Left ventricle myocardium inferior (tissue), 1 donor: ENCODE measurements at places on chromosomes 3 and 15.
A peak's percentile ranks its signal among the peaks of the same experiment; 100 is the strongest.

- DNase-seq = no peak
Measured at GRCh38 chr3:135175728-135176277, 380.7 kb downstream of the EPHB1 start.

GRCh38 chr3:150970665-150971324 is 1.7 kb downstream of the CLRN1 start:
- DNase-seq = no peak

DNA sequence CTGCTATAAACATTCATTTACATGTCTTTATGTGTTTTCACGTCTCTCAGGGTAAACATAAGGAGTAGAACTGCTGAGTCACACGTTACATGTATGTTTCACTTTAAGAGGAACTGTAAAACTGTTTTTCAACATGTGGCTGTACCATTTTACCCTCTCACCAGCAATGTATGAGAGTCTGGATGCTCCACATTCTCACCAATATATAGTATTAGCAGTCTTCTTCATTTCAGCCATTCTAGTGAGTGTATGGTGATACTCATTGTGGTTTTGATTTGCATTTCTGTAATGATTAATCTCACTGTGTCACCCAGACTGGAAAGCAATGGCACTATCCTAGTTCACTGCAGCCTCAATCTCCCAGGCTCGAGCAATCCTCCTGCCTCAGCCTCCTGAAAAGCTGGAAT is 37.1 kb downstream of the PHC3 start:
- DNase-seq = no peak

GRCh38 chr3:87350367-87351199 is 74.2 kb upstream of the POU1F1 start:
- no peak for DNase-seq

DNA sequence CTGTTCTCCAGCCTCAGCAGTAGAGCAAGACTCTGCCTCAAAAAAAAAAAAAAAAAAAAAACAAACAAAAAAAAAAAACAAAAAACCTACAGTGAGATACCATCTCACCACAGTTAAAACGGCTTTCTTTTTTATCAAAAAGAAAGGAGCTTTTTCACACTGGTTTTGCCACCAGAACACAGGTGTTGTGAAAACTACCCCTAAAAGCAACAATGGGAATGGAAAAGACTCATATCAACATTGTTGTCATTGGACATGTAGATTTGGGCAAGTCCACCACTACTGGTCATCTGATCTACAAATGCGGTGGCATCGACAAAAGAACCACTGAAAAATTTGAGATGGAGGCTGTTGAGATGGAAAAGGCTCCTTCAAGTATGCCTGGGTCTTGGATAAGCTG is 24.8 kb upstream of the SLC25A38 start:
- DNase-seq = no peak

GRCh38 chr15:71337197-71337845 is 222.1 kb downstream of the THSD4 start:
- no peak for DNase-seq

DNA sequence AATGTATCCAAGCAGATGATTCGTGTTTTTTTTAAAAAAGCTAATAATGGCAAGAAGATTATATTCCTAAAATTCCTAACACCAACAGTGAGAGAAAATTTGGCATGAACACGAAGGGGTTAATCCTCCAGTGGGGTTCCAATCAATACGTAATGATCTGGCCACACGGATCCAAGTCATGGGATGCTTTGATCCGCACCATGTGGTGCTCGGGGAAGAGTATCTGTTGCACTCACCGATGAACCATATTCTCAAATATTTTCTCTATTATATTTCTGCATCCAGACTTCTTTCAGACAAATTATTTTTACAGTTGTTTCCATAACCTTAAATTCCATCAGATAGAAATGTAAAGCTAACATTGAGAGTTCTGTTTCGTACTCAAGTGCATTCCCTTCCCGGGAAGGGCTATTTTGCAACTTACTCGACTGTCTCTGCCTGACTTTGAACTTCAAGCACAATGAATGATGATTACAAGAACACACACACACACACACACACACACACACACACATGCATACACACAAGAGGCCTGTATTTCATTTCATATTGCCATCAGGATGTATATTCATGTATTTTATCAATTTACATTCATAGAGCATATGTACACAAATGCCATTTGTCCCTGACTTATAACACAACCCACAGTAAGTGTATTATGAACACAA is 567.2 kb downstream of the FOXP1 start:
- DNase-seq = no peak

GRCh38 chr3:59518283-59519055 is 468.6 kb upstream of the CFAP20DC start:
- no peak for DNase-seq

DNA sequence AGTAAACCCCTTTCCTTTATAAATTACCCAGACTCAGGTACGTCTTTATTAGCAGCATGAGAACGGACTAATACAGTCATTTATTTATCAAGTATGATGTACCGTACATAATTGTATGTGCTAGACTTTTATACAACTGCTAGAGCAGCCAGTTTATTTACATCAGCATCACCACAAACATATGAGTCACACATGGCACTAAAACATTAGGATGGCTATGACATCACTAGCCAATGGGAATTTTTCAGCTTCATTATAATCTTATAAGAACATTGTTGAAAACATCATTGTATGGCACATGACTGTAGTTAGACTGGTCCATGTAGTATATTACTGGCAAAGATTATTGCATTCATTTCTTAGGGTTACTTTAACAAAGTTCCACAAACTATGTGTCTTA is 121.7 kb downstream of the ZMAT3 start:
- no peak for DNase-seq

DNA sequence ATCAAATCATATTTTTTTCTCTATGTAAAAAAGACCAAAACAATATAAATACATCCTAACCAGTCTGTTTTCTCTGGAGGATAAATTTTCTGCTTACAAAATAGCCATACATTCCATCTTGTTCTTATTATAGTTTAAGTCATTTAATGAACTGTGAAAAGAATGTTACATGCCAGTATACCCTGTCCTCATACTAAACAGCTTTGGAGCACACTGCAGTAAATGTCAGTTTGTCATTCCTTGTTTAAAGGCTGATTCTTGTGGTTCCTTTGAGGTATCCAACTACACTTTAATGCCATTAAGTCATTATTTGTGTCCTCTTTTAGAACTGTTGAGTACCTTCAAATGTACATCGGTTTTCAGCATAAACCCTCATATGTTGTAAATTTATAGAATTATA is 52.7 kb upstream of the DCBLD2 start:
- no peak for DNase-seq

- DNase-seq = no peak
Measured at GRCh38 chr15:89058376-89058775, 29.9 kb upstream of the ABHD2 start.

- DNase-seq = no peak
Measured at GRCh38 chr3:127538569-127538968, 52.0 kb downstream of the TPRA1 start.

DNA sequence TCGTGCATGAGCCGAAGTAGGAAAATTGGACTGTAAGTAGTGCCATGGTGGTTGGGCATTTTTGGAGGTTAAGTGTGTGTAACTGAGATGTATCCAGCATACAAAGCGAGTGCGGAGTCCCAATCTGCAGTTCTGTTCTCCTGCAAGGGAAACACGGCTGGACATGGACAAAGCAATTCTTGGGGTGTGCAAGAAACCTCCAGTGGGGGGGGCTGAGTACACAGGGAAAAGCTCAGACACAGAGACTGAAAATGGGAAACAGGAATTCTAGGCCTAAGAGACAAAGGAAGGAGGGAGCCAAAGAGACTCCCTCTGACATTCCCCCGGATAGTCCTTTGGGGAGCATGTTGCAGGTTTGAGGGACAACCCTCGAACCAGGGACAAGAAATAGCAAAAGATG is 83.2 kb upstream of the PLSCR4 start:
- DNase-seq = peak; percentile 20

DNA sequence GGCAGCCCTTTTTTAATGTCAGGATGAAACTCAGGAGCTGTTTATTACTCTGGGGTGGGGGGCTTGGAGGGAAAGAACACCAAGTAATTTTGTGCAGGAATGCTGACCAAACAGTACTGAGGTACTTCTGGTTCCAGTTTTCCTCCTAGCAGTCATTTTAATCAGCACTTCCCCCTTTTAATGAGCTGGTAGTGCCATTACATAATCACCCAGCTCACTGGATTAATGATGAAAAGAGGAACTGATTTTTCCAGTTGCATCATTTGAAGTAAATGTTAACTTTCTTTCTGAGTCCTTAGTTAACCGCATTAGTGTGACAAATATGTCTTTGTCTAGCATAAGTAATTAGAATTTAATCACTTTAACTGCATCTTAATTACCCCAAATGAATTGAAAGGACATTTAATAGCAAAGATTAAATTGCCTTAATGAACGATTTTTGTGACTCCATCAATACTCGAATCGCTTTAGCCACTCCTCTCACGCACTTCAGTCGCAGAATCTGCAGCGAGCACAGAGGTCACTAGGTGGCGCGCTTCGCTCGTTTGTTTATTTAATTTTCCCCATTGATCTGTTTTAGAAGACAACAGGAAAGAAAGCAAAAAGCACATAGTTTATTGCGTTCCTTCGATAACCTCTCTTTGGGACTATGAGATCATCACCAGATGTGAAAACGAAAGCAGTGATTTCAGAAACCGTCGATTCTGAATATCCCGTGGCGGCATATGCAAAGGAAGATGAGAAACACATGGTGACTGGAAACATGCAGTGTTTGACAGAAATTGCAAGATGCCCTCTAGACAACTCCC is 9.8 kb downstream of the ONECUT1 start:
- peak; percentile 55 for DNase-seq

DNA sequence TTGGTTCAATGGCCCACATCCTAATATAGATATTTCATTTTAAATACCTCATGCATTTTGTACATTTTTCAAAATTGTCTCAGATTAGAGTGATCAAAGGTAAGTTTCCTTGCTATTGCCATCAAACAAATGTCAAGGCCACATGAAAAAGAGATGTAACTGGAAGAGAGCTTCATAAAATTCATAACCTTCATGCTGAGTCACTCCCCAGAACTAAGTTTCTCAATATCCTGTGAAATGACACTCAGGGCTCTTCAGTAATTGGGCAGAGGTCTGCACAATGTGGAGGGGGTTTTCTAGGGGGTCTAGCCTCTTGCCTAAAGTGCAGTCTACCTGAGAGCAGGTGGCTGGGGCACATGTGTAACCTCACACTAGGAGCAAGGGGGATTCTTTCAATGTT is 152.2 kb upstream of the SLC2A2 start:
- DNase-seq = no peak

GRCh38 chr15:34365836-34366235 is 1.2 kb downstream of the LPCAT4 start:
- DNase-seq = no peak

GRCh38 chr3:150627557-150627956 is 24.4 kb downstream of the SELENOT start:
- no peak for DNase-seq

GRCh38 chr15:80186066-80186465 is 33.3 kb downstream of the FAH start:
- no peak for DNase-seq

- DNase-seq = no peak
Measured at GRCh38 chr15:69320977-69321554, 22.4 kb downstream of the PAQR5 start.

DNA sequence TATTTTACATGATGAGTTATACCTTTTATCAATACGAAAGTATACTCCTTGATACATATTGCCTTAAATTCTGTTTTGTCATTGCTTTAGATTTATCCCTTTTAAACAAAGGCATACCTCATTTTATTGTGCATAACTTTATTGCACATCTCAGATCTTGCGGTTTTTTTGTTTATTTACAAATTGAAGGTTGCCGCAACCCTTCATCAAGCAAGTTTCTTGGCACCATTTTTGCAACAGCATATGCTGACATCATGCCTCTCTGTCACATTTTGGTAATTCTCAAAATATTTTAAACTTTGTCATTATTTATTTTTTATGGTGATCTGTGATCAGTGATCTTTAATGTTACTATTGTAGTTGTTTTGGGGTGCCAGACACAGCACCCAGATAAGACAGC is 20.9 kb downstream of the SNRK start:
- no peak for DNase-seq

GRCh38 chr15:32641517-32642059 is at the start of gene SCG5:
Gene SCG5 (plus strand): TSS chr15:32641710. CDS start chr15:32643593, 1,883 bp downstream.
- no peak for DNase-seq

GRCh38 chr15:60003243-60004008 is 685 bp upstream of the FOXB1 start:
- DNase-seq = no peak

GRCh38 chr15:78111788-78112187 is 19.4 kb downstream of the SH2D7 start:
- no peak for DNase-seq

DNA sequence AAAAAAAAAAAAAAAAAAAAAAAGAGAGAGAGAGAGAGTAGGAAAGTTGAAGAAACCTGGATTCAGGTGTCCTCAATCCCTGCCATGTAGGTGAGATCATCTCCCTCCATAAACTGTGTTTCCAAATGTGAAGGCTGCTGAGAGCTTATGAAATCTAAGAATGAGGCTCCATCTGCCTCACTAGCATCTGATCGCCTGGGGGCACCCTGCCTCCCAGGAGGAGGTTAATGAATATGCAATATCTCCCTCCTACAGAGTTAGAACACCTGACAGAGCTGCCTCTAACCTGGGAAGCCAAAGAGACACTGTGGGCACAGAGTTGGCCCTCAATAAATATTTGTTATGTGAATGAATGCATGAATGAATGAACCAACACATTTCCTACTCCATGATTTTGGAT is 23.8 kb upstream of the ZNF148 start:
- no peak for DNase-seq

GRCh38 chr15:65058394-65059368 is 9.1 kb downstream of the RASL12 start:
- DNase-seq = no peak

- no peak for DNase-seq
Measured at GRCh38 chr3:167729591-167729990, 5.1 kb downstream of the PDCD10 start.

DNA sequence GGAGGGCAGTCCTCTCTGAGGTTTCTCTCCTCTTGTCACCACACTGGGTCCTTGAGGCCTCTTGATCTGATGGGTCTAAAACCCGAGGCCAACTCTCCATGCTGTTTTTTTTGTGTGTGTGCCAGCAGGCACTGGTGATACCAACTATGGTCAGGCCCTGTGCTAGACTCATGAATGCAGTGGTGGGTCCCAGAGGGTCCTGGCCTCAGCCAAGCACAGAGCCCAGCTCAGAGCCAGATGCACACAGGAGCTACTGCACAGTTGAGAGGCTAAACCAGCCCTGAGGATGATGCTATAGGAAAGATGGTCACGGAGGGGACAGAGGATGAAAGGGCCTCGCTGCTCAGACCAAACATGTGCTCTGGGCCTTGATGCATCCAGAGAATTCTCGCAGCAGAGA is 33.5 kb downstream of the RAB6B start:
- no peak for DNase-seq

- DNase-seq = peak; percentile 38
Measured at GRCh38 chr3:32596909-32597369, 26.3 kb upstream of the DYNC1LI1 start.

- no peak for DNase-seq
Measured at GRCh38 chr3:16785465-16785864, 99.3 kb upstream of the PLCL2 start.
